Lower lobe of right lung (tissue), 2 donors: ENCODE measurements at places on chromosomes 3 and 15. TPM values are rescaled to one million over a fixed set of nuclear protein-coding genes. Genes with fewer than 3 reads are reported as not detected.

The RABL3 gene
- total RNA-seq: 24.5 TPM

The CNTN4 gene
- 10.4 TPM for total RNA-seq

The GPR15 gene
- total RNA-seq: 1.4 TPM

The MITF gene
- total RNA-seq: 45.1 TPM

The COL6A5 gene
- total RNA-seq: 4.5 TPM

The DTWD1 gene
- 29.3 TPM for total RNA-seq

The FGF12 gene
- total RNA-seq: 3.9 TPM

The XCR1 gene
- total RNA-seq: 0.32 TPM

The DOCK3 gene
- total RNA-seq: 1.5 TPM

The MYLK gene
- 156 TPM for total RNA-seq

The OR5K2 gene
- not detected for total RNA-seq

The GOLGA6L7 gene
- not detected for total RNA-seq

The OGG1 gene
- total RNA-seq: 21.5 TPM

The SLCO3A1 gene
- 42.5 TPM for total RNA-seq

The LMAN1L gene
- not detected for total RNA-seq

The HRH1 gene
- total RNA-seq: 6.4 TPM

The ATP10A gene
- 43.5 TPM for total RNA-seq

The ILDR1 gene
- total RNA-seq: 8.3 TPM

The ALPK3 gene
- 14.0 TPM for total RNA-seq

The FRMD5 gene
- 0.12 TPM for total RNA-seq

The GRIP2 gene
- total RNA-seq: 1.1 TPM

The CTNNB1 gene
- total RNA-seq: 332 TPM

The LRRC3B gene
- total RNA-seq: 0.30 TPM

The MYZAP gene
- 41.3 TPM for total RNA-seq

The ETV5 gene
- 65.5 TPM for total RNA-seq

The IQCF5 gene
- not detected for total RNA-seq

The WWTR1 gene
- total RNA-seq: 89.5 TPM

The TCAIM gene
- 33.5 TPM for total RNA-seq
